Umbilical cord (tissue), 2 donors: ENCODE measurements at places on chromosomes 2 and 18. TPM values are rescaled to one million over a fixed set of nuclear protein-coding genes. Genes with fewer than 3 reads are reported as not detected.
A peak's percentile ranks its signal among the peaks of the same experiment; 100 is the strongest.

Gene ALPI
- total RNA-seq = 2.9 TPM

Gene CRYBA2
- not detected for total RNA-seq

- no peak for DNase-seq
Measured at GRCh38 chr2:1505031-1505441, 91.8 kb downstream of the TPO start.

Gene MAB21L4
- total RNA-seq = 1.9 TPM

DNA sequence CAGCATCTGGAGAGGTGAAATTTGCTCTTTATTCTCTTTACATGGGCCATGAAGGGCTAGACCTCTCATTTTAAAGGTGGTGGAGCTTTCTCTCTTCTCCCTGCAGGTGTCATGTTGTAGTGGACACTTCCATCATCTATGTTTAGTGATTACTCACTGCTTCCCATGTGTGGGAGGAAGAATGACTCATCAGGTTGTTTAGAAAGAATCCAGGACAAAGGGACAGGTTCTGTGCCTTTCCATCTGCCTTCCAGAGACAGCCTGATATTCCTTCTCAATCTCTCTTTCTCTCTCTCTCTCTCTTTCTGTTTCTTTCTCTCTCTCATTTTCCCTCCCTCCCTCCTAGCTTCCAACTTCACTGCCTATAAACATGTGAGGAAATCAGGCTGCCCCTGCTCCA is 38.7 kb downstream of the SCG2 start:
- DNase-seq = no peak

GRCh38 chr2:69945441-69945840 is 16.0 kb downstream of the ASPRV1 start:
- no peak for DNase-seq

GRCh38 chr2:11540148-11540995 is 6.5 kb downstream of the GREB1 start:
- no peak for DNase-seq

DNA sequence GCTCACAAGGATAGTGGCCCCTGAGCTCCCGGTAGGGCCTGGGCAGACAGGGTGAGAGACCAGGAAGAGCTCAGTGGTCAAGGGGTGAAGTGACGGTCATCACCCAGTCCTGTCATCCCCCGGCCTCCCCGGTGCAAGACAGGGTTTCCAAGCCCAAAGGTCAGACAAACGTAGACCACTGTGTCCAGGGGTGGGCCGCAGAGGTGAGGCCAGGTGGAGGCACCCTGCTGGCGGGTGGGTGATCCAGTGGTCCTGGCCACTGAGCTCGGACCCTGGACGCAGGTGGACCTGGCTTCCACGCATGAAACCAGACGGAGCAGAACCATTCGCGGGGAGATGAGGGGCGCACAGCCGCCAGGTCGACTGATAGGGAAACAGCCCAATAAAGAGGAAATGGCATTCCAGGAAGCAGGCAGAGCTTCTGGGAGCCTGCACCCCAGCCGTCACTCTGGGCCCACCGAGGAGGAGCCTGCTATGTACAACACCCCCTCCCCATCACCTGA is 14.4 kb upstream of the SNED1 start:
- DNase-seq = no peak

GRCh38 chr2:219443016-219443696 is 8.5 kb downstream of the SPEG start:
- DNase-seq = no peak

Gene INHA
- not detected for total RNA-seq

DNA sequence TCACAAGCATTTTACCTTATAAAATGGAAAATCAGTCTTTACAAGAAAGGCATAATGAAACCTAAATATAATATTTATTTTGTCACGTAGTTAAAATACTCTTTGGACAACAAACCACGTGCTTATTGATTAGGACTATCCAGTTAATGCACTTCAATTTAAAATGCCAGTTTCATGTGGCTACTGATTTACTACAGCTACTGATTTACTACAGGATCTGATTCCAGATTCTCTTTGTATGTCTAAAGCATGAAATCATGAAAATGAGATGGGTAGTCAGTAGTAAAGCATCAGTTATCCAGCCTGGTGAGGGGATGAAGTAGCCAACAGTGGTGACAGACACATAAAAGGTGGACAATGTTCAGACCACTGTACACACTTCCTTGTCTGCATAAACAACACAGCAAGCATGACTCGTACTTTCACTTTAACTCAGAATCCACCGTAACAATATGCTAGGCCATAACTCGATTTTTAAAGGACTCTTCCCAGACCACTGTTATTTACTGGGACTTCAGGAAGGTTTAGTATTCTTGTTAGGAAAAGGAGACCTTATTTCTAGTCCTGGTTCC is 24.9 kb downstream of the ACAA2 start:
- DNase-seq = no peak

Gene POTEJ
- 0.24 TPM for total RNA-seq

GRCh38 chr2:66122516-66122915 is 312.4 kb upstream of the MEIS1 start:
- DNase-seq = peak; percentile 50

GRCh38 chr2:178385595-178386148 is 65.3 kb downstream of the PRKRA start:
- no peak for DNase-seq

DNA sequence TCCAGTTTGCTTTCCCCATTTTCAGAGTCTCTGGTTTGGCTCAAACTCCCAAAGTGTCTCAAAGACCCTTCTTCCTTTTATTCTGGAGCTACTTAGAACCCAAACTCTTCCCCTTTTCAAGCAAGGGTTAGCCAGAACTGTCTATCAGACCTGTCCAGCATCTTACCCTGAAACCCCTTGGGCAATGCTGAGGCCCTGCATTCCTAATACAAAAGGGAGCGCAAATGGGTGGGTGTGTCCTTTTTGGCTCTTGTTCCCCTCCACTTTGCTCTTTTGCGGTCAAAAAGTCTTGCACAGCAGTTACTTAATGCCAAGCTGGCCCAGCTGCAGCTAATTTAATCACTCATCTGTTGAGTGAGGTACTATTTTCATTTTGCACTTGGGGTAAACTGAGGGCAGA is 231.2 kb upstream of the FOSL2 start:
- DNase-seq = no peak

DNA sequence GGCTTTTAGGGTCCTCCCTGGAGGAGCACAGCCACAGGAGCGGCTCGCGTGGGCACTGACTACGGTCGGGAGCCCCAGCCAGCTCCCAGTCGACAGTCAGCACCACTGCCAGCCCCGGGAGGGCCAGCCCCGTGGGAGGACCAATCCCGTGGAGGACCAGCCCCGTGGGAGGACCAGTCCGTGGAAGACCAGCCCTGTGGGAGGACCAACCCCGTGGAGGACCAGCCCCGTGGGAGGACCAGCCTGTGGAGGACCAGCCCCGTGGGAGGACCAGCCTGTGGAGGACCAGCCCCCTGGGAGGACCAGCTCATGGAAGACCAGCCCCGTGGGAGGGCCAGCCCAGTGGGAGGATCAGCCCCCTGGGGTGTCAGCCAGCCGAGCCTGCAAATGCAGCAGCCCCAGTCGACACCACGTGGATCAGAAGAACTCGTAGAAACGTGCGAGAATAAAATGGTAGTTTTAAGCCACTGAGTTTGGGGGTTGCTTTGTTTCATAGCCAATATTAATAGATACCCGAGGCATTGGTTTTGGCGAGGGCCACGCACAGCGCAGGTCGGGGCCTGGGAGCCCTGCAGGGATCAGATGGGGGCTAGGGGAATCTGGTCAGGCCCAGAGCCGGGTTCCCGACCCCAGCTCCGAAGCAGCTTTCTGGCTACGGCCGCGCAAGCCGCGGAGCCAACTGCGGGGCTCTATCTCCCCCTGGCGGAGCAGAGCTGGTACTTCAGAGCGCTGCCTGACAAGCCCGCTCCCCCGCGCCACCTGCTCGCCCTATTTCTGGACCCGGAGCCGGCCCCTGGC is 73.0 kb downstream of the TEX51 start:
- peak; percentile 64 for DNase-seq

- DNase-seq = no peak
Measured at GRCh38 chr2:144833075-144833637, 313.2 kb upstream of the ZEB2 start.

GRCh38 chr18:46037512-46038305 is 34.4 kb downstream of the PSTPIP2 start:
- no peak for DNase-seq

Gene RFX8
- 1.2 TPM for total RNA-seq

GRCh38 chr2:148814143-148814859 is 60.7 kb upstream of the KIF5C start:
- peak; percentile 40 for DNase-seq

DNA sequence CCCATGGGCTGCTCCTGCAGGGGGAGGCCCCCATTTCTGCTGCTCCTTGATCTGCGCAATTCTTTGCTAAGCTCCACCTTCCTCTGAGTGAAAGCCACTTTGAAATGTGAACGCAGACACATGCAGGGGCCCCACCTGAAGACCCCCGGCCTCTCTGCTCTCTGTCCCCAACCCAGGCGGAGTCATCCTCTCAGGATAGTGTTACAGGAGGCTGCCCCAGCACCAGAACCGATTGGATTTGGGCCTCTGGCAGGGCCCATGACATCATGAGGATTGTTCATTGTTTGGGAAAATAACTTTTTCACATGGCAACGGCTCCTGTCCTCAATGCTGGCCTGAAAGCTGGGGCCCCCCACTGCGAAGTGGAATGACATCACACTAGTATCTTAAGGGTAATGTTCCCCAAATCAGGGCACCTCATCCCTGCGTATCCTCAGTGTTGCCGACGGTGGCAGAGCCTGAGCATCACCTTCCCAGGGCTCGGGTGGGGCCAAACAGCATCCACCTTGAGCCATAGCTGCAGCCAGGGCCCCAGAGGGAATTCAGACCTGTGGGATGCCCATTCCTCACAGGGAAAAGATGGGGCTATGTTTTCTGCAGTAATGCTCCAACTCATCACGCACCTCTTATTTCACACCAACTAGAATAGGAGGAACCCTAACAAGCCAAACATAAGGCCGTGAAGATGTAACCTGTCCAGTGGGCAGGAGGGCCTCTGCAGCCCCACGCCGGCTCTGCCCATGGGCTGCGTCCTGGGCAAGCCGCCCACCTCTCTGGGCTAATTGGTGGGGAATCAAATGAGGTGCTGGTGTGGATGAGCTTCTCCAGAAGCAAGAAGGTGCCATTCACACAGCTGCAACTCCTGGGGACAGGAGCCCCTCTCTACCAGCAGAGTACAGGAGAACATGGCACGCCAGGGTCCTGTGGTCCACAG is 2.7 kb upstream of the ERFE start:
- DNase-seq = no peak

GRCh38 chr2:70499253-70499652 is 54.4 kb downstream of the TGFA start:
- DNase-seq = no peak

GRCh38 chr2:9497017-9497416 is 22.7 kb downstream of the IAH1 start:
- no peak for DNase-seq

GRCh38 chr18:62332431-62332830 is 7.3 kb downstream of the TNFRSF11A start:
- no peak for DNase-seq

GRCh38 chr18:34627137-34627920 is 82.8 kb upstream of the DTNA start:
- no peak for DNase-seq
